ENCODE measurements at places on chromosomes 6 and 20.

DNA sequence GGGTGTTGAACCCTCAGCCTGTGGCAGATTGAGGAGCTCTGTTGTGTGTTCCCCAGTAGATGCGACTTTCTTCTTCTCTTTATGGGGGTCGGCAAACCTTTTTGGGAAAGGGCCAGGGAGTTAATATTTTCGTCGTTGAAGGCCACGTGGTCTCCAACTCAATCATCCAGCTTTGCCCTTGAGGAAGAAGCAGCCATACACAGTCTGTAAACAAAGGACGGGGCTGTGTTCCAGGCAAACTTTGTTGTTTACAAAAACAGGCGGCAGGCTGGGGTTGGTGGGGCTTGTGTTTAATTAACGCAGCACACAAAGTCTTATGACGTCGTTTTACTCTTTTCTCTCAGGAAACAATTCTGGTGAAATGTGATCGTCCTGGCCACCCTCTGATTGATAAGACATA is 20.2 kb downstream of the KIF25 start:
- DNase-seq = no peak

GRCh38 chr20:24943731-24944130 is 5.3 kb upstream of the CST7 start:
- no peak for DNase-seq

DNA sequence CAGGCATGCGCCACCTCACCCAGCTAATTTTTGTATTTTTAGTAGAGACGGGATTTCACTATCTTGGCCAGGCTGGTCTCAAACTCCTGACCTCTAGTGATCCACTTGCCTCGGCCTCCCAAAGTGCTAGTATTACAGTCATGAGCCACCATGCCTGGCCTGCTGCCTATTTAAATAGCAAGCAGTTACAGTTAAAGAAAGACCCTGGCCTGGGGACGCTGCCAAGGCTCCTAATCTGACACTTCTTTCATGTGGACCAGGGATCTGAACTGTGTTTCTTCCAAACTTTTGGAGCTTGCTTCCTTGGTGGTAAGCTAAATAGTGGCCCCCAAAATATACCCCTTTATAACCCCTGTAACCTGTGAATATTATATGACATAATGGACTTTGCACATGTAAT is 15.3 kb downstream of the PPARD start:
- no peak for DNase-seq

- DNase-seq = no peak
Observed at GRCh38 chr6:36136034-36136433, 5.7 kb downstream of the MAPK13 start.

- no peak for DNase-seq
Observed at GRCh38 chr6:76014626-76015530, 57.6 kb downstream of the IMPG1 start.

DNA sequence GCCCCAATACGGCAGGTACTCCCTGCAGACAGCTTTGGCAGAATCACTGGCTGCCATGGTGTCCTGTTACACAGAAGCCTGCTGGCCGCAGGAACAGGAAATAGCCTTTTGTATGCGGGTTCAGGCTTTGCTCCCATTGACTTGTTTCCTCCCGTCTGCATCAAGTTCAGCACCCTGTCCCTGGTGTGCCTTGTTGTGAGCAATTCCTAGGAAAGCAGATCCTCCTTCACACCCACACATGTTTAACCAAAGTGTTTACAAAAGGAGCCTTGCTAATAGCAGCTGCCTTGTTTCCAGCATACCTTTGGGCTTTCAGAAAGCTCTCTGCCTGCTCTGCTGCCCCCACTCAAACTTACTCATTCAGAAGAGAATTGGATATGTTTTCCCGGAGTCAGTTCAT is 127.2 kb upstream of the SUPT3H start:
- DNase-seq = no peak

- no peak for DNase-seq
Observed at GRCh38 chr6:74867291-74867690, 338.6 kb downstream of the COL12A1 start.

DNA sequence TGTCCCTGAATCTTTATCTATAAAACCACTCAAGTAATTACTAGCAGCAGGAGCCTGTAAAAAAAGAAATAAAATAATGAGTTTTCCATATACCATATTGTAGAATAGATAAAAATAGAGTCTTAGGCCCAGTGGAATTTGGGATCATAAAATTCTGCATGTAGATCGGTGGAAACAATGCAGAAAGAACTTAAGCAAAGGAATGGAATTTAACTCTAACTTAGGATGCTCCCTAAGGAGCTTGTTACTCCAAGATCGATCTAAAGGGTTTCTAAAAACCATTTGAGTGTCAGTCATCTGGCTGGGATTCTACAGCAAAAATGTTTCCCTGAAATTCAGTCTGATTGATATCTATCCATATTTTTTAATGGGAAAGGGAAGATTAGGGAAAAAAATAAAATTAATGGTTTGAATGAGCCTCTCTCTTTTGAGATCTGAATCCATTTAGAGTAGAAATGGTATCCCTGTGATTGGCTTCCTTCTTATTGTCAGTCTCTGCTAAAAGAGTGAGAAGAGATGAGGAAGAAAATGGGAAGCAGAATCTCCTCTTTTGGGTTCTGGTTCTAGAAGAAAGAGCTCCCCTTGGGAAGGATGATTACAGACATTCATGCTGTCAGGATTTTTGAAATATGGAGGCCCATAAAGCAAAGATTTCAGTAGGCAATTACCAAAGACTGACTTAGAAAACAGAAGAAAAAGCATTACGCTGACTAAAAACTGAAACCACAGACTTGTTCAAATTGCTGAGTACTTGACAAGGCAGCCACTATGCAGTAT is 564.3 kb upstream of the MARCKS start:
- no peak for DNase-seq

- DNase-seq = no peak
Observed at GRCh38 chr6:117501722-117502121, 19.2 kb downstream of the DCBLD1 start.

- DNase-seq = no peak
Observed at GRCh38 chr6:6771964-6772363, 183.4 kb downstream of the LY86 start.

GRCh38 chr6:143507358-143508145 is 4.0 kb downstream of the FUCA2 start:
- DNase-seq = no peak

DNA sequence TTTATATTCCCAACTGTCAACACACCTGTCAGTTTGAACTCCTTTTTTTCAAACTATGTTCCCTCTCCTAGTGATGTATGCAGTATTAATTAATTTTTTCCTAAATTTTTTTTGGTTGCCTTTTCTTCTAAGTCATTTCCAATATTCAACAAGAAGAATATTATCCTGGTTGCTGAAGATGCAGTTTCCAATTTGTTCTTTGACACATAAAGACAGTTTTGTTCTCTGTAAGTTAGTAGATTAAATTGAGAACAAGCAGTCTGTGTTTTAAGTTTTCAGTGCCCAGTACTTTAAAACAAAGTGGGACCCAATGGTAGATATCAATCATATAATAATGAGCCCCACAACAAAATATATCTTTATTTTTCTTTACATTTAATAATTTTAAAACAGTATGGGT is 47.3 kb downstream of the GJA1 start:
- no peak for DNase-seq

DNA sequence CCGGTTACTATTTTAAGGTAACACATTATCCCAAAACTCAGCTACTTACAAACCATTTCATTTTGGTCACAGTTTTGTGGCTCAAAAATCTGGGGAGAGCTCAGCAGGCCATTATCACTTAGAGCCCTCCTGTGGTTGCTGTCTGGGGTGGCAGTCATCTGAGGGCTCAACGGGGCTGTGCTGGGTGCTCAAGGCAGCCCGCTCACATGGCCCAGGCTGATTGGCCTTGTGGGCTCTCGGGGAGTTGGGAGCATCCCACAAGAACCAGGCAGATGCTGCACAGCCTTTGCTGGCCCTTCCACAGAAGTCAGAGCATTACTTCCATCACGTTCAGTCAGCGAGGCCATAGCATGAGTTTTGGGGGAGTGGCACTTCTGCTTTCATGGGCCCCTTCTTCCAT is 6.3 kb upstream of the VSX1 start:
- no peak for DNase-seq

DNA sequence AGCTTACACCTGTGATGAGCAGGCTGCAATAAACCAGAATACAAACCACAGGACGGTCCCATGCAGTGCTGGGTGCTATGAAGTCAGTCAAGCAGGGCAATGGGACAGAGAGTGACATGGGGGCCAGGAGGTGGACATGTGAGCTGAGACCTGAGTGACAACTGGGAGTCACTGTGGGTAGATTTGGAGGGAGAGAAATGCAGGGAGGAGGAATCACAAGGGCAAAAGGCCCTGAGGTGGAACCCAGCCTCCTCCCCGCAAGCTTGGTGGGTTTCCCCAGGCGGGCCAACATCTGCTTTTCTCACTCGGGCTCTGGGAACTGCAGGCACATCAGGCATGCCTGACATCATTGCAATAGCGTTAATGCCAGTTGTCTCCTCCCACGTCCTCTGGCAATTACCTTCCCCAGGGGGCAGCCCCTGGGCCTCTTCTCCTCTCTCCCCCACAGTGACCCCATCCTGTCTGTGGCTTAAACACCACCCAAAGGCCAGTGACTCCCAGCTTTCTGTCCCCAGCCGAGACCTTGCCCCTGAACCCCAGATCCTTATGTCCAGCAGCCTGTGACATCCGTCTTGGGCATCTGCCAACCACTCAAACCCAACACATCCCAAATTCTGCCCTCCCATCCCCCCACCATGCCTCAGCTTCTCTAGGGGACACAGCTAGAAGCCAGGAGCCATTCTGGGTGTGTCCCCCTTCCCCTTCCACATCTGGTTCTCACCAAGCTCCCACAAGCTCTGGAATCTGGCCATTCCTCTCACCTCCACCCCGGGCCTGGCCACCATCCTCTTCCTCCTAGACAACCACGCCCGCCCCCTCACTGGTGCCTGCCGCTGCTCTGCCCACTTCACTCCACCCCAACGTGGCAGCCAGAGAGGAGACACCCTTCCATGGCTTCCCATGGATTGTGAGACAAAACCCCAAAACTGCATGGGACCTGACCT is 28.2 kb downstream of the PDRG1 start:
- no peak for DNase-seq

- no peak for DNase-seq
Observed at GRCh38 chr6:132058975-132059374, 107.8 kb upstream of the CCN2 start.

DNA sequence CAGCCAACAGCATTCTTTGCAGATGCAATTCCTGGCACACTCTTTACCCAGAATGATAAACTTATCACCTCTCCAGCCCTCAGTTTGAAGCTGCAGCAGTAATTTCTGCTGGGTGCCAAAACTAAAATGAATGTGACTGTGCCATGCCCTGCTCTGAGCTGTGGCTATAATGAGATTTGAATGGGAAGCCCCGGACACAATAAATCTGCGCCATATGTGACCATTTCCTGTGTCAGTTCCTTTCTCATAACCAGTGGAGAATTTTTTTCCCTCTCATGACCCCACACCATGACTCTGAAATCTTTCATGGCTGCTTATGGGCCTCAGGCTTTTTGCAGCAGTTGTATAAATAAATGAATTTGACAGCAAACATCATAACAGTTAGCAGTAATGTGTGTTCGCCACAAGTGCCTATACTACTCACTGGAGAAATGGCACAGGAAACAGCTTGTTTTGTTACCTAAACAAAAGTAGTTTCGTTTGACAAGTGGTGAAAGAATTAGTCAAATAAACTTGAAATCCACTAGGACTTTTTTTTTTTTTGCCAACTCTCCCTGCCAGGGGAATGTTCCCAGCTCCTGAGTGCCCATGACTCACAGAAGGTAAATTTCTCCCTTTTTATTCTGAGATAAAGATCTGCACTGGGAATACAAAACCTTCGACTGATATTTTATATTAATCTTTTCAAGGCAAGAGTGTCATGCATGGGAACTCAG is 408.4 kb downstream of the PKHD1 start:
- no peak for DNase-seq

- no peak for DNase-seq
Observed at GRCh38 chr6:145110109-145110508, 625.2 kb downstream of the EPM2A start.

DNA sequence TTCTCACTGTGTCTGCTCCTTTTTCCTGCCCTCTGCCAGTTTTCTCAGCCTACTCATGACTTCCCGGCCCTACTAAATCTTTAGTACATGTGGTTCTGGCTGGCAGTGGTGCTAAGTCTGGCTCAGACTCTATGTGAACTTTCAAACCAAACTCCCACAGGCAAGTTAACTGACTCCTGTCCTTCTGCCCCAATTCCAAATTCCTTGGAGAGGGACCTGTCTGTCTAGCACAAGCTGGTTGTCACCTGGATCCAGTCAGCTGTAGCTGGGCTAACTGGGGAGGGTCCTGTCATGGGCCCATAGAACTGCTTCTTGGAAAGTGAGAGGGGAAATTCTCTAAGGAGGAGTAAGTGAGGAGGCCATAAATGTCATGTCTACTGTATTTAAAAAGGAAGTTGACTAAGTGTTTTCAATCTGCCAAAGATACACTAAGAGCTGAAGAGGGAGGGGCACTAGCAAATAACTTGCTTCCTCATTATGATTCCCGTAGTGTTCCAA is 240.1 kb downstream of the KCNQ5 start:
- DNase-seq = no peak

DNA sequence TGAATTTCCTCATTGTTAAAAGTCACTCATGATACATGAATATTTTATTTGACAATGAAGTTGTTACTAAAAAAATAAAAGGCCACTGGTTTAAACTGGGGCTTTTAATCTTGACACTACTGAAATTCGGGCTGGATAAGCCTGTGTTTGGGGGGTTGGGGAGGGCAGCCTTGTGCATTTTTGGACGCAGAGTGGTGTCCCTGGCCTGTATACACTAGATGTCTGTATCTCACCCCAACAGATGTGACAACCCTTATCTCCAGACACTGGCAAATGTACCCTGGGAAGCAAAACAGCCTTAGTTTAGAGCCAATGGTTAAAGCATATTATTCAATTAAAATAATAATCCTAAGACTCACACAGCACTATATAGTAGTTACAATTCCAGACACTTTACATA is 24.8 kb downstream of the MAN1A1 start:
- no peak for DNase-seq

- no peak for DNase-seq
Observed at GRCh38 chr20:44651684-44652423, at the start of gene ADA. Gene ADA, minus strand, starts transcription at chr20:44651699. Its CDS starts 92 bp downstream, at chr20:44651607.

Measured in stimulated activated CD8-positive, alpha-beta memory T cell treated with anti-CD3 and anti-CD28 coated beads, Interleukin-7, amount 100 ng/mL, for 24 hours (primary cell).